ENCODE measurements at places on chromosomes 12 and 14.

DNA sequence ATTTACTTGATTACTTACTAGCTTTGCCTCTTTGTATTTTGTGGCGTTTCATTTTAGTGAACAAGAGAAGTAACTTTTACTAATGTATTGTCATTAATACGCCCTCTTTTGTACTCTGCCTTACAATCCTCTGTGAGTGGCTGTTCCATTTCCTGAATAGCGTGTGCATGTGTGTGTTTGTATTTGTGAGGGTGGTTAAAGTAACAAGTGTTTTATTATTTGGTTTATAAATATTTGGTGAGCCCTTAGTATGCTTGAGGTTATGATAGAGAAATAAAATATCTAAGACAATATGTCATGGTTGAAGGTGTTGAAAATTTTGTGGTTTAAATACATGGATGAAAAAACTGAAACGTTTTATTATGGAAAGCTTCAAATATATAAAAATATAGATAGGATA is 71.7 kb upstream of the REP15 start:
- DNase-seq: no peak

DNA sequence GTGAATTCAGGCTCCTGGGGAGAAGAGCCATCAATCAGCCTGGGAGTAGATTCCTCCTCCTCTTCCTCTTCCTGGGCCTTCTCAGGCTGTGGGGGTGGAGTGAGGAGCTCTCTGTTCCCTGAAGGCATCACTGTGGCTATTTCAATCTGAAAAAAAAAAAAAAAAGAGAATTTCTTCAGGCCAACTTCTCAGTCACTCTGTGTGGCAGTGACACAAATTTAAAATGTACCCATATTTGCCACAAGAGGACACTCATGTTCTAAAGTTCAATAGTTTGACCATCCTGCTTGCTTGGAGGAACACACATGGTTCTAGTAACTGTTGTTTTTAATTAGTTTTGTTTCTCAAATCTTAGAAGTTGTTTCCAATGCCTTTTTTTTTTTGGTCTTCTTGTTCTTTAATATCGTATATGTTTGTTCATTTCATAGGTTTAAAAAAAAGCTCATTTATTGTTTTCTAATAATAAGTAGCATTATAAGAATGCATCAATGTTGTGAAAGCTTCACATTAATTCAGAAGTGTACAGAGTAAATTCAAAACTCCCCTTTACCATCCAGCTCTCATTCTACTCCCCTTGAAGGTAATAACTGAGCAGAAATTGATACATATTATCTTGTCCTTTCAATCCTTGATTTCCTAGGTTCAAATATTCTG is 23.3 kb upstream of the CCER1 start:
- no peak for DNase-seq

- DNase-seq: no peak
Observed at GRCh38 chr12:55067701-55068100, 47.9 kb downstream of the NEUROD4 start.

GRCh38 chr12:7859552-7859951 is 13.2 kb downstream of the SLC2A14 start:
- DNase-seq: no peak

GRCh38 chr14:39431416-39432178 is 636 bp downstream of the FBXO33 start:
- DNase-seq: peak; percentile 45

All from foreskin keratinocyte (primary cell).